Stimulated activated CD8-positive, alpha-beta memory T cell treated with anti-CD3 and anti-CD28 coated beads, Interleukin-15, amount 100 ng/mL, for 1 hour (primary cell): ENCODE measurements at places on chromosomes 2 and 18.
A peak's percentile ranks its signal among the peaks of the same experiment; 100 is the strongest.

GRCh38 chr2:129812071-129812470 is 167.4 kb upstream of the RAB6C start:
- no peak for DNase-seq

- no peak for DNase-seq
Measured at GRCh38 chr2:181812106-181812743, 79.3 kb upstream of the ITPRID2 start.

DNA sequence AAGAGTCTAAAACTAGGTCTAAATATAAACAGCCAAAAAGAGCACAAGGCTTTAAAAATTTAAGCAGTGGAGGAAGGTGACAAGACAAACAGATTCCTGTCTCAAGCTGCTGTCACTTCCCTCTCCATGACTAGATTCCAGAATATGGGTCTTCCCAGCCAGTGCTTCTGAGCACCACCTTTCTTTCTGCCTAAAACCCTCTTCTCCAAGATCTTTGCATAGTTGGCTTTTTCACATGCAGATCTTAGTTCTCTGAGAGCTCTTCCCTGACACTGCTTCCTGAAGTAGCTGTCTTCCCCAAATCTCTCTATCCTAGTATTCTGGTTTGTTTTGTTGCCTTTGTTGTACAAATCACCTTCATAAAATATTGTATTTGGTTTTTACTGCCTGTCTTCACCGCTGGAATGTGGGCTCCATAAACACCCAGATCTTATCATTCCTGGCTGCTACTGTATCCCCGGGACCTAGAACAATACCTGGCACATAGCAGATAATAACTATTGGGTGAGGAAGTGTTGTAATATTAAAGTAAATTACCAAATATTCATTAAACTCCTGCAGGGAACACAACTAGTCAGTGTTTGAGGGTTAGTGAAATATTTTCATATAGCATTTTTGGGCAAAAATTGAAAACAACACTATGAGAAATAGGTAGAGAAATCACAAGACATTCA is 150.2 kb downstream of the CCDC85A start:
- DNase-seq = no peak

DNA sequence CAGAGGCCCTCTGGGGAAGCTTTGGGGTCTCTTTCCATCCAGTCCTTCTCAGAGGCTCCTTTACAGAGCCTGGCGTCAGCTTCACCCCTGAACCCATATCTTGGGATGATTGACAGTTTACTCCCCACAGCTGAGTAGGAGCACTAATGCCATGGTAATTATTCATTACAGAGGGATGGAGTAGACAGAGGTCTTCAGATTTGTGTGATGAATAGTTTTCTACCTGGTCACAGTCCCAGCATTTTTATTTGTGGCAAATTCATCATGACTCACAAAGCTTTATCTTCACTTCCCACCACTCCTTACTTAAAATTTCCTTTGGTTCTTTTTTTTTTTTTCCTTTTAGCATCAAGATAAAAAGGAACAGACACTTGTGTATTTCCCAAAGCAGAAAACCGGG is 104.2 kb downstream of the CCDC85A start:
- no peak for DNase-seq

- peak; percentile 53 for DNase-seq
Measured at GRCh38 chr2:28621172-28622100, 125.6 kb downstream of the PLB1 start.

GRCh38 chr2:212677466-212677865 is 138.9 kb upstream of the ERBB4 start:
- DNase-seq = no peak

GRCh38 chr2:84129018-84129417 is 330.1 kb downstream of the SUCLG1 start:
- no peak for DNase-seq

DNA sequence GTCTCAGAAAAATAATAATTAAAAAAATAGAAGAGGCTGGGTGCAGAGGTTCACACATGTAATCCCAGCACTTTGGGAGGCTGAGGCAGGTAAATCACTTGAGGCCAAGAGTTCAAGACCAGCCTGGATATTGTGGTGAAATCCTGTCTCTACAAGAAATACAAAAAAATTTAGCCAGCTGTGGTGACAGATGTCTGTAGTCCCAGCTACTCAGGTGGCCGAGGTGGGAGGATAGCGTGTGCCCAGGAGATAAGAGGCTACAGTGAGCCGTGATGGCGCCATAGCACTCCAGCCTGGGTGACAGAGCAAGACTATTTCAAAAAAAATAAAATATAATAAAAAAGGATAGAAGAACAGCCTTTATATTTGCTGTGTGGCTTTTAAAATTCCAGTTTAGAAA is 35.9 kb downstream of the SMC6 start:
- DNase-seq = no peak

- no peak for DNase-seq
Measured at GRCh38 chr2:74317701-74318100, 25.5 kb downstream of the SLC4A5 start.

GRCh38 chr18:23337599-23338444 is 115.3 kb upstream of the RIOK3 start:
- DNase-seq = no peak

- no peak for DNase-seq
Measured at GRCh38 chr2:239293775-239294430, 106.9 kb downstream of the HDAC4 start.

DNA sequence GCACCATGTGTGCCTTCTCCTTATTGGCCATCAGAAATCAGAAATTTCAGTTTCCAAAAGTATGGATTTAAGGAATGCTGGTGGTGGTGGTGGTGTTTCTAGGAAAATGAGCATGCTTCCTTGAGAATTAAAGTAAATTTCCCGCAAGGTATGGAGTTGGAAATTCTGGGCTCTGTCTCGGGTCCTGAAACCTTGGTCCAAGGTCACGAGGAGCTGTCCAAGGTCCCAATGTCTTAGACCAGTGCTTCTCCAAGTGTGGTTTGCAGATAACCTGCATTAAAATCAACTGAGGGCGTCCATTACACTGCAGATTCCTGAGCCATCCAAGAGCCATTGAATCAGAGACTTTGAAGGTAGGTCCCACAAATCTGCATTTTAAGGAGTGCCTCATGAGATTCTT is 210.9 kb upstream of the PKDCC start:
- no peak for DNase-seq

GRCh38 chr18:48693625-48694262 is 154.9 kb downstream of the CTIF start:
- DNase-seq = no peak

DNA sequence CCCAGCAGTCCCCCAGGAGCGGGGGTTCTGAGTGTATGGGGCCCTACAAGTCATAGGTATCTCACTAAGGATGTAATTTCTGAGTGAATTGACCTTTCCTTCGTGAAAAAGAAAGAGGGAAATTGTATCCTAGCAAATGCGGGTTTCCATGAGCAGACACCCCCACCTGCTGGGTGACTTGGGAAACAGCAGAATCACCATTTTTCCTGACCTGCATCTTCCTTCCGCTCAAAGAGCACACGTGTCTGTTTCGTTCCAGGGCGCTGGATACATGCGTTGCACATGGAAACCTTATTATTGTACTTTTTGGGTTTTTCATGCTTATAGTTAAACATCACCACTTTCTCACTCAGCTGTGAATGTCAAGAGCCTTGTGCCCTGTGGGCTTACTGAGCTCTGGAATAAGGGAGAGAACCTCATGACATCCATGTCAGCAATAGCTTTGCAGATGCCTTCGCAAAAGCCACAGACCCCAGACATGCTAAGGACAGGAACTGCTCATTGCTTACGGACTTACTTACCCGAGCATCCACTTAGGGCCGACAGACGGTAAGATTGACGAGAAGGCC is 132.8 kb downstream of the TPO start:
- no peak for DNase-seq

DNA sequence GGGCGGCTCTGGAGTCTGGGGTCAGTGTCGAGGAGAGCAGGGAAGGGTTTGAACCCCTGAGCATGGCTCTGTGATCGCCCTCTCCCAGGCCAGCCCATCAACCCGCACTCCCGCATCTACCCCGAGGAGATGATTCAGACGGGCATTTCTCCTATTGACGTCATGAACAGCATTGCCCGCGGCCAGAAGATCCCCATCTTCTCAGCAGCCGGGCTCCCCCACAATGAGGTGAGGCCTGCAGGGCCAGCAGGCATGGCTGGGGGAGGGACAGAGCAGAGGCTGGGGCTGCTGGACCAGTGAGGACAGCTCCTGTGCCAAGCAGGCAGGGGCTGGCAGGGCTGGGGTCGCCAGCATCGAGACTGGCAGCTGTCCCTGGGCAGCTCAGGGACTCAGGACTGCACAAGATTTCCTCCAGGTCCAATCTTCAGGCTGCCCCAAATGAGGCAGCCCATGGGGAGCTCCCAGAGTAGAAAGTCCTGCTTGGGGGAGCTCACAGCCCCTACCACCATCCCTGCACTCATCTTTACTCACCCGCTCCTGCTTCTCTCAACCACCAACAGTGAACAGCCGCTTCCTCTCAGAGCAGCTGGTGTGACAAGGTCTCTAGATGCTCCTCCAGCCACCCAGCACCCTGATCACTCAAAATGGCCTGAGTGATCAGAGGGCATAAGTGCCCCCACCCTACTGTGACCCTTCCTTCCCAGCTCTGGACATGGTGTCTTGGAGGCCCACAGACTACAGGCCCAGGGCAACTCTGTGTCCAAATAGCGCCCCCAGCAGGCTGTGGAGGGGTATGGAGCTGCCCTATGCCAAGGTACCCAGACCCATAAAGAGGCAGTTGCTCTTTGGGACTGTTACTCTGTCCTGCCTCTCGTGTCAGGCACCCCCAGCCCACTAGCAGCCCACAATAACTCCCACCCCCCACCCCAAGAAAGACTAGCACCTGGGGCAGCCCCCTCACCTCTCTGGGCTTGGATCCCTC is 18.3 kb upstream of the ANKRD53 start:
- DNase-seq = no peak

GRCh38 chr2:19845323-19845920 is 56.4 kb downstream of the TTC32 start:
- DNase-seq = no peak

- DNase-seq = no peak
Measured at GRCh38 chr2:199442173-199442572, 15.6 kb downstream of the SATB2 start.

DNA sequence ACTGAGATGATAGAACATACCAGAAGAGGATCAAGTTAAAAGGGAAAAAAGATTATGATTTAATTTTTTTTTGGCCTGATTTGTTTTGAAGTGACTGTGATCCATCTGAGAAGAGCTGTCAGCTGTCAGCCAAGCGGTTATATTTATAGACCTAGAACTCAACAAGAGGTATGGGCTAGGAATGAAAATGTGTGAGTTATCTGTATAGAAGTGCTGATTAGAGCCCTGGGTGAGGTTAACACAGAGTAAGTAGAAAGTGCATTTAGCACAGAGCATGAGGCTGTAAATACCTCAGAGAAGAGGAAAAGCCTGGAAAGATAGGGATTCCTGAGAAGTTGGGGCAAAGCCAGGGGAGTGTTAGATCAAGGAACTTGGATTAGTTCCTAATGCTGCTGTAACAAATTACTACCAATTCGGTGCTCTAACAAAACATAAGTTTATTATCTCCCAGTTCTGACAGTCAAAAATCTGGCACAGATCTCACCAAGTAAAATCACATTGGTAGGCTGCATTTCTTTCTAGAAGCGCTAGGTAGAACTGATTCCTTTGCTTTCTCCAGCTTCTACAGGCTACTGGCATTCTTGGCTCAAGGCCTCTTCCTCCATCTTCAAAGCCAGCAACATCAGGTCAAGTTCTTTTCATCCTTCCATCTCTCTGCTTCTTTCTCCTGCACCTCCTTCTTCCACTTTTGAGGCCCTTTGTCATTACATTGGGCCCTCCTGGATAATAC is 197.4 kb upstream of the SPHKAP start:
- DNase-seq = no peak

DNA sequence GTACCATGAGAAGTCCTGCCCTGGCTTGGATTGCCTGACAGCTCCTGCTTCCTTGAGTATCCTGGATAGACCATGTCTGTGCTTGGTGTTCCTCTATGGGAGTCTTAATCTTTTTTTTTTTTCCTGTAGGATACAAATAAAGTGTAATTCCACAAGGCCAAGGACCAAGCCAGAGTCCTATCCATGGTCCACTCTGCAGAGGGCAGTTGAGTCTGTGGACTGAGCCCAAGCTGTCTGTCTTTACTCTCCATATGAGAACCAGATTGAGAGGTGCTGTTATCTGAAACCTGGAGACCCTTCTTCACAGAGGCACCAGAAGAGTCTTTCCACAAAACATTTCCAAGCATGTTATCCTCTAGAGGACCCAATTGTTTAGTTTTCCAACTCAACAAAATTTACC is 1.4 kb upstream of the KIF3C start:
- no peak for DNase-seq

GRCh38 chr18:79400591-79401381 is 5.1 kb downstream of the NFATC1 start:
- DNase-seq = no peak

GRCh38 chr2:9310798-9311197 is 104.2 kb downstream of the ASAP2 start:
- no peak for DNase-seq

DNA sequence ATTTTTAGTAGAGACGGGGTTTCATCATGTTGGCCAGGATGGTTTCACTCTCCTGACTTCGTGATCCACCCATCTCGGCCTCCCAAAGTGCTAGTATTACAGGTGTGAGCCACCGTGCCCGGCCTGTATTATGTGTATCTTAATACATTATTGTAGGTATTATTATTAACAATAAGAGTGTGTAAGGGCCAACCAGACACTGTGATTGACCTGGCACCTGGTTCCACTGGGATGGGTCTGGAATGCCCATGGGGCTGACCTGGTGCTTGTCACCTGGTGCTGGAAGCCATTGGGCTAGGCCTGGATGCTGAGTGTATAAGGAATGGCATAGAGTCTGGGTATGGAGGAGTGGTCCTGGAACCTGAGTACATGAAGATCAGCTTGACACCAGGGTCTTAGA is 906.9 kb upstream of the TMEFF2 start:
- DNase-seq = no peak

DNA sequence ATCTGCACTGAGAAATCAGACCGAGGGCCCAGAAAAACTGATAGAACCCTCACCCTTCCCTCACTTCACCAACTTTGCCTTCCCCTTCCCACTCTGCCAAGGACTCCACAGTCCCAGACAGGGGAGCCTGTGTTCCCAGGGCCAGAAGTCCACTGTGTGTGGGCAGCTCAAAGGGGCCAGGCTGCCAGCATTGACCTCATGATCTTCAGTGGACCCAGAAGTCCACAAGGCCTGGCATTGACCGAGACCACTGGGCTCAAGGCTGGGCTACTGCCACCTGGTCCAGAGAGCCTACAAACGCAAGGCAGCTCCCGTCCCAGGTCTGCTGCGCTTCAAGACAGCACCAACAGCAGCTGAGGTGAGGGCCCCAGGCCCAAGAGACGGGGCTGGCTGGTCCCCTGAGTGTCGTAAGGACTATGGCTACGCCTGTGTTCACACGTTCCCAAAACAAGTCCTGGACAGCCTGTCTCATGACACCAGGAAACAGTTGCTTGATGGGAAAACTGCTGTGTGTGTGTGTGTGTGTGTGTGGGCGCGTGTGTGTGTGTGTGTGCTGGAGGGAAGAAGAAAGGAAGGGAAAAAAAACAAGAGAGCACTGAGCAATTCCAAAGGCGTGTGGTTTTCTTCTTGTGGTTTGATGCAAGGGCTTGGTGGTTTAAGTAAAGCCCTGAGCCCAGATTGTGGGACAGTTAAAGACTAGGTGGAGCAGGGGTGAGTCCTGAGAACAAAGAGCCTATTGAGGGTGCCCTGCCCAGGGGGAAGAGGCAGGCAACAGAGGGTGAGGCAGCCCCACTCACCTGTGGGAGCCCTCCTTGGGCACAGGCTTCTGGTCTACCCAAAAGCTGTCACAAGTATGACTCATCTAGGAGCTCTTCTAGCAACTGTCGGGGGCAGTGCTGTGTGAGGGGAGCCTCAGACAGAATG is 46.6 kb upstream of the ZBTB7C start:
- peak; percentile 20 for DNase-seq
